ENCODE measurements at places on chromosomes 7 and 10.

DNA sequence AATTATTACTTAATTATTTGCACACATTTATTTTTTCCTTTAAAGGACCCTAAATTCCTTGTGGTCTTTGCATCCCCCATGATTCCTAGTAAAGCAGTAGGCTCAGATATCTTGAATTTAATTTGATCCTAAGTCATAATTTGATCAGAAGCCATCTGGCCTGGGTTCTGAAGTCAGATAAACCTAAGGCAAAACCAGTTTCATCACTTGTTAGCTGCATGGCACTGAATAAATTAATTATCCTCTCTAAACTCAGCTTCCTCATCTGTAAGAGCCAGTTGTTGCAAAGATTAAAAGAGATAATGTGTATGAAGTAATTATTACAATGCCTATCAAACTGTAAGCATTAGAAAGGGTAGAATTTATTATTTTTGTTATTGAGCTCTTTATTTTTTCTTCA, 293.1 kb downstream of the GRM8 start:
- DNase-seq: no peak

DNA sequence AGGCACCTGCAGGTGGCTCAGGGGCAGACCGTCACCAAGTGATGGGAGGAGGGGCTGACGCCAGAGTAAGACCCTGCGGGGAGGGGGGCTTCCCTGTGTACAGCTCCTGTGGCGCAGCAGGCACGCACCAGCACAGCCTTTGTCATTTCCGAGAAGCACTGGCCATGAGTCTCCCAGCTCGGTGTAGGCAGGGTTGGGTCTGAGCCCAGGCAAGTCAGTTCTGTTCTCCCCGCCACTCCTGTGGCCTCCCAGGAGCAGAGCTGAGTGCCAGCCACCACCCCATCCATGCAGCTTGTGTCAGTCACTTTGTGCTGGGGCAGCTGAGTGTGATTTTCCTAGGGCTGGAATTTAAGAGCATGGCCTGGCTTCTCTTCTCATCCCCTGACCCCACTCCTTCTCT, 13.2 kb downstream of the CPSF4 start:
- DNase-seq: no peak

GRCh38 chr10:70512149-70512639, 33.6 kb downstream of the PALD1 start:
- DNase-seq: no peak

- DNase-seq: no peak
Observed at GRCh38 chr7:32163896-32164295, 93.7 kb upstream of the PDE1C start.

DNA sequence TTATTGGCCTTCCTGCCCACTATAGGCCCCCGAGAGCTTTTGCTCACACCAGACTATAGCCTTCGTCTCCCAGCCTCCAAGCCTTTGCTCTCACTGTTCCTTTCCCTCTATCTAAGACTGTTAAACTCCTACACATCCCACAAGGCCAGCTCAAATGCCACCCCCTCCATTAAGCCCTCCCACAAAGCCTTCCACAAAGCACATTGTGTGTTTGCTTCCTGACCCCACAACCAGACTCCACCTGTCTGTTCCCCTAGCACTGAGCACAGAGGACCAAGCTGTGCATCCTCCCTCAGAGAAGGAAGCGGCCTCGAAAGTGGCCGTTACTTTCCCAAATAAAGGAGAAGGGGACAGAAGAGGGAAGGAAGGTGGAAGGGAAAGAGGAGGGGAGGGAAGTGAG, 1.3 kb downstream of the LOXL4 start:
- no peak for DNase-seq

GRCh38 chr10:103481974-103482531, 3.0 kb upstream of the CALHM3 start:
- no peak for DNase-seq

GRCh38 chr7:65441010-65441409, 67.4 kb downstream of the ZNF92 start:
- DNase-seq: no peak

GRCh38 chr7:155692317-155692716, 47.9 kb downstream of the RBM33 start:
- no peak for DNase-seq

- no peak for DNase-seq
Observed at GRCh38 chr10:119061352-119061751, 19.3 kb downstream of the EIF3A start.

DNA sequence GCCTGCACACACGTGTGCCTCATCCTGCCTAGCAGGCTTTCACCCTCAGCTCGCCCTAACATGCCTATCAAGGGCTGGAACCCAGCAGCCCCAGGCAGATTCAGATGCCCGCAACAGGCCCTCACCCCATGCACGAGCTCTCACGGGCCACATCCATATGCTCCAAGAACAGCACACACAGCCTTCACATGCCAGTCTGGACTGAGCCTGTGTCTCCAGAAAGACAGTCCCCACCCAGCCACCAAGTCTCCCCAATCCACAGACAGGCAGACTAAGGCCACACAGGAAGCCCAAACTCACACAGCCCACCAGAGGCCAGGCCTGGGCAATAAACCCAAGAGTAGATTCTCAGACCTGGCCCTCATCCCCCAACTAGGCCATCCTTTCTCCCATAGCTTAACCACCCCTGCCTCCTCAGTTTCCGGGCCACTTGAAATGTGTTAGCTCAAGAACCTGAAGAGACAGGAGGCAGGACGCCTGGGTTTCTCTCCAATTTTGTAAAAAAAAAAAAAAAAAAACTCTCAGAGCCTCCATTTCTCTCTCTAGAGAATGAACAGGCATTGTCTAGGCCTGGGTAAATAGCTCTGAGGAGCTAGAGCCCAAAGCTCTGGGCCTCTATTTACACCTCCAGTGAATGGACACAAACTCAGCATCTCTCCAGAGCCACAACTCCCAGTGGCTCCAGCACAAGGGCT, 6.8 kb downstream of the LDB1 start:
- no peak for DNase-seq

DNA sequence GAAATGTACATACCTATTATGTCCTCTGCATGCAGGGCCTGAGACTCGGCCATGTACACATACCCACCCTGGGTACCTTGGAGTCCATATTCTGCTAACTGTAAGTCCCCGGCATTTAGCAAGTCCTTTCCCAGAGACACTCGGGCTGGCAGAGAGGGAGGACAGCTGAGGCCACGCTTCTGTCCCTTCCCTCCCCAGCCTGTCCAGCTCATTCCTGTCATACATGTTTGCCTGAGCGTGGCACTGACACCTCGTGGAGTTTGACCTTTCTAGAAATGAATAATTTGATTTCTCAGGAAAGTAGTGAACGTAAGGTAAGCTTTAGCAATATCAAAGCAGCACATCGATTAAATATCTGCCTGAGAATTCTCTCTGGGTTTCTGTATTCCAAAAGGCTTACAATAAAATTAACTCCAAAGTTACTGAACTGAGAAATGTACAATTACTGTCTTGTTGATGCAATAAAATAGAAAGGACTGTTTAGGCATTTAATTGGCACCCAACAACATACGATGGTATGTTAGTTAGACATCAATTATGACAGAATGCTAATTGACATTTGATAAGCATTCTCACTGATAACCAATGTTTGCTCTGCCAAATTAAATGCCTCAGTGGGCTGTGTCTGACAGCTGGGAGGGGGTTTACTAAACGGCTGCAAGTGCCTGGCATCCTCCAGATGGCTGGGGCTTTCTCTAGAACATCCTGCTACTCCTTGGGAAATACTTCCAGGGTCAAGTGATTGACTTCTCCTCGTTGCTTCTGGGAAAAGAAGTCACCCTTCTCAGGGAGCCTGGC, 221.2 kb downstream of the CCSER2 start:
- DNase-seq: no peak

- no peak for DNase-seq
Observed at GRCh38 chr10:17206210-17206709, 4.8 kb upstream of the TRDMT1 start.

- no peak for DNase-seq
Observed at GRCh38 chr7:105086850-105087249, 72.8 kb downstream of the KMT2E start.

DNA sequence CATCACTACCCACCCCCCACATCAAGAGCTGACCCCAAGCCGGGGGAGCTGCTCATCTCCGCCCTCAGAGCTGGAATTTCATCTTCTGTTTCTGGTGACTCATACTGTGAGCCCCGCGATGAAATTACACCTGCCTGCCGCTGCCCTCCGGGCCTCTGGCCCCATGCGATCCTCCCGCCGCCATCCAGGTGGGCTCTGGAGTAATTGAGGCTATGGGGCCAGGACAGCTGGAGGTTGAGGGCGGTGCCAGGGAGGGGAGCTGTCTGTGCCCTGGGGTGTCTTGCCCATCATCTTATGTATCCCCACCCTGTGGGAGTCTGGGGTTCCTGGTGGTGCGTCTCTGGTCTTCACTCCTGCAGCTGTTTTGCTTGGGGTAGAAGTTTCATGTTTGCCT, 9.0 kb downstream of the GTF2IRD1 start:
- no peak for DNase-seq

- DNase-seq: no peak
Observed at GRCh38 chr7:138618933-138619332, 82.2 kb downstream of the SVOPL start.

GRCh38 chr7:47088329-47089067, 493.4 kb downstream of the TNS3 start:
- DNase-seq: no peak

DNA sequence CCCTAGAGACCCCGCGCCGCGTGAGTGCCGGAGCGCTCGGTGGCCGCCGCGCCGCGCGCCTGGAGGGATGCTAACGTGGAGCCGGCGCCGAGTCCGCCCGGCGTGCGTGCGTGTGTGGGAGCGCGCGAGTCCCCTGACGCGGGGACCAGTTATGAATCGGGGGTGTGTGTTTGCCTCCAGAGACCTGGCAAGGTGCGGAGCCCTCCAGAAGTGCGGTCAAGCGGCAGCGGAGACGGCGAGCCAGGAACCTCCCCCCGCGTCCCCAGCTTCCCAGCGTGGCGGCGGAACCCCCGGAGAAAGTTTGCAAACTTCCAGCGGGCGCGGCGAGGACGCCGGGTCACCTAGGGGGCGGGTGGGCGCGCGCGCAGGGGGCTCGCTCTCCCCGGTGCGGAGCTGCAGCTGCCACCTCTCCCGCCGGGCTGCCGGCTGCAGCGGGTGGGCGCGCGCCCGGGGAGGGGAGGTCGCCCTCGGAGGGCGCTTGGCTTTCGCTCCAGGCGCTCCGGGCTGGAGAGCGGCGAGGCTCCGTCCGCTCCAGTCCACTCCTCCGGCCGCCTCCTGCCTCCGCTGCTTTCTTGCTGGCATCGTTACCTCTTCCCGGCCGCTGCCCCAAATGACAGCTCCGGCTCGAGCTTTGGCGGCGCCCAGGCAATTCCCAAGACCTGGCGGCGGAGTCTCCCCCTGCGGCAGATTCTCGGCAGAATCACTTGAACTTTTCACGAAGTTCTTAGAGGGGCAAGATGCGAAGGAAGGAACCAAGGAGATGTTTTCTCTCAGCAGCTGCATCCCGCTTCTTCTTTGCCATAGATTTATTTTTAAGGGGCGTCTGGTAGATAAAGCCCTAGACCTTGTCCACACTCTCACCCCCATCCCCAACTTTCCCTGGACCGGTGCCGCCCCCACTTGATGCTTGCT, 2.3 kb upstream of the CREB5 start:
- DNase-seq: no peak

Data from activated naive CD8-positive, alpha-beta T cell treated with anti-CD3 and anti-CD28 coated beads, Interleukin-2, amount 50 U/mL, for 16 hours (primary cell).